CD4-positive, alpha-beta T cell (primary cell): ENCODE measurements at places on chromosomes 7 and 10. TPM values are rescaled to one million over a fixed set of nuclear protein-coding genes. Genes with fewer than 3 reads are reported as not detected.

ZNF503 gene
- total RNA-seq, result 0.38 TPM

NSUN6 gene
- 22.9 TPM for total RNA-seq

HOXA2 gene
- not detected for total RNA-seq

ERVW-1 gene
- total RNA-seq, result not detected

SMURF1 gene
- 32.4 TPM for total RNA-seq

LRRC4 gene
- total RNA-seq, result 1.6 TPM

GIMAP1 gene
- 8.0 TPM for total RNA-seq

- no peak for DNase-seq
Measured at GRCh38 chr7:123844712-123845219, at the start of gene HYAL4. TSS of gene HYAL4 (plus strand) at chr7:123845169. CDS start at chr7:123868274, 23,105 bp downstream.

- no peak for DNase-seq
Measured at GRCh38 chr10:8969853-8970252, 915.4 kb downstream of the GATA3 start.

DNA sequence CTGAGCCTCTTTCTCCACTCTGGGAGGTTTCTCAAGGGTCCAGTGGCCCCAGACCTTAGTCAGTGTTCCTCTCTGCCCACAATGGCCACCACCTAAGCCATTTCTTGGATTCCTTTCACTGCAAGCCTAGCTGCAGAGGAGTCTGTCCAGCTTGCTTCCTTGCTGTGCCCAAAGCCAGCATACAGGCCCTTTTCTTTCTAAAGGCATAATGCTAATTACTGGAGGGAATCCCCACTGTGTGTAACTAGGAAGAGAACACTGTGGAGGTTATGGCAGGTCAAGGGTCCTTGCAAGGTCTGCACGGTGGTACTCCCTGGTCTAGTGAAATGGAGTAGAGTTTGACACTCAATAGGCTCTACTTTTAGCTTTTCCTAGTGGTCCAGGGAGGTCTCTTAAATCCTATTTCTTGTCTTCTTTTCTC is 70.4 kb upstream of the CC2D2B start:
- DNase-seq, result no peak

DNA sequence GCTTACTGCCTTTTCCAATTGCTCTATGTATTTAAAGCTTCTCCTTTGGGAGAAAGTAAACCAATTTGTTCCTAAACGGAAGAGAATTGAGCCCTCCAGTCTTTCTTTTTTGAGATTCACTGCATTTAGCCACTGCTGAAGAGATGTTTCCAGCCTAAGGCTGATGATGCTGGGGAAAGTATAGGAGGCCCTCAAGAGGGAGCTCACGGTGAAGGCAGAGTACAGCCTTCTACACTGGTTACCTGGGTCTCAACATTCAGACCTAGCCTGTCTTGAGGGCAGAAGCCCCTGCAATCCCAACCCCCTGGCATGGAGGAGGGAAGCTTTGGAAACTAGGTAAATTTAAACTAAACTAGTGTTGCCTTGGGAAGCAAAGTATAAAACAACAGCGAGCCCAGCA is 316.7 kb upstream of the TPK1 start:
- no peak for DNase-seq

GRCh38 chr7:124761164-124761715 is 4.4 kb downstream of the GPR37 start:
- DNase-seq, result no peak

GRCh38 chr7:134724606-134725005 is 54.8 kb upstream of the CALD1 start:
- DNase-seq, result no peak

- DNase-seq, result no peak
Measured at GRCh38 chr10:99450624-99451498, 20.4 kb upstream of the GOT1 start.

DNA sequence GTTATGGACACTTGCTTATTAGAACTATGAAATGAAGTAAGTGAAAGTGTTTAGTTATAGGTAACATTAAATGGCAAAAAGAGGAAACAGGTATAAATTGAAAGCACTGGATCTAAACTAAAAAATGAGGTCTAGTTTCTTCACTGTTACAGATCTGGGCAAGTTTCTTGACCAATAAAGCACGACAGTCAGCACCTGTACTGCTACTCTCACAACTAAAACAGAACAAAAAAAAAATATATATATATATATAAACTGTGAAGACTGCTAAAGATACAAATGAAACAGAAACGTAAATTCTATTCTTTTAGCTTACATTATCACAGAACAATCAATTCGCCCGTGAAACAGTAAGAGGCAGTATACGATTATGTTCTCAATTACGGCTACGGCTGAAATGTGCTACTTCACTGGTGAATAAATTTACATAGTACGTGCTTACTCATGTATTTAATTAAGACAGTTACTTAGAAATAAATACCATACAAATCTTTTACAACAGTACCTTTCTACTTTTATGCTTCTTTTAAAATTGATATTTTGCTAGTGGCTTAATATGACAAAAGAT is 4.2 kb downstream of the AHR start:
- no peak for DNase-seq
